ENCODE measurements at places on chromosomes 1 and 21. TPM values are rescaled to one million over a fixed set of nuclear protein-coding genes. Genes with fewer than 3 reads are reported as not detected.

The RPF1 gene
- 16.9 TPM for total RNA-seq

The COA7 gene
- total RNA-seq, result 9.8 TPM

The CATSPERE gene
- total RNA-seq, result 0.77 TPM

The CLCA1 gene
- total RNA-seq, result not detected

The FMN2 gene
- not detected for total RNA-seq

The BRDT gene
- total RNA-seq, result not detected

The TMEM51 gene
- 2.8 TPM for total RNA-seq

The CD53 gene
- total RNA-seq, result not detected

The GBP4 gene
- 0.16 TPM for total RNA-seq

The IGSF21 gene
- total RNA-seq, result not detected

The IL12RB2 gene
- not detected for total RNA-seq

The ZNF593OS gene
- total RNA-seq, result not detected
